Left ventricle myocardium superior (tissue), 1 donor: ENCODE measurements at places on chromosomes 4 and X. TPM values are rescaled to one million over a fixed set of nuclear protein-coding genes. Genes with fewer than 3 reads are reported as not detected.

Gene TRMT10A
- total RNA-seq: 4.6 TPM

Gene RHOXF2
- not detected for total RNA-seq

Gene RTL3
- 0.15 TPM for total RNA-seq

Gene MAGEA2
- total RNA-seq: not detected

Gene C4orf36
- 1.1 TPM for total RNA-seq

Gene TRIM61
- 2.4 TPM for total RNA-seq

Gene FGFR3
- total RNA-seq: 1.7 TPM
